Mesenchymal stem cell (in vitro differentiated cells and primary cell): ENCODE measurements at places on chromosomes 5 and 9.

GRCh38 chr9:86575137-86575536 is 220.9 kb upstream of the TUT7 start:
- no peak for DNase-seq
- H3K4me1 ChIP-seq: no peaks in the 10 kb centered on the region

- no peaks in the 10 kb centered on the region for H3K4me1 ChIP-seq
- H3K27me3 ChIP-seq: no peaks in the 10 kb centered on the region
- no peak for DNase-seq
- no peaks in the 10 kb centered on the region for H3K36me3 ChIP-seq
These were observed 243.2 kb upstream of the RGMB start for GRCh38 chr5:98530224-98530623.

DNA sequence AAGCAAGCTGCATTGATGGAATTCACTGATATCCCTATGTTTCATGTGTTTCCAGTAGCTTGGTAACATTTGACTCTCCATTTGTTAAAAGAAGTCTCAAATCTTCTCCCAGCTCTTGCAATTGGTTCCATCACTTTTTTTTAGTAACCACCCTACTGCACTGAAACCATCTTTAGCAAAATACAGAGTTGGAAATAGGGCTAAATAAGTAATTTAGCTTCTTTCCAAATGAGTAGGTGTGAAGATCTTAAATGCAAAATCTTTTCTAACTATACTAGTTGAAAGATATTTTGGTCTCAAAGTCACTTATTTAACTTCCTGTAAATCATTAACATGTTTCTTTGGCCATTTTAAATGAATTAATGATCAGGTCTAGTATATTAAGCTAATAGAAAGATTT is 138.1 kb downstream of the DIRAS2 start:
- H3K27me3 ChIP-seq: no peaks in the 10 kb centered on the region
- no peak overlapping the region for H3K4me3 ChIP-seq
- no peaks in the 10 kb centered on the region for H3K4me1 ChIP-seq
- H3K27ac ChIP-seq: no peak overlapping the region
- H3K36me3 ChIP-seq: no peaks in the 10 kb centered on the region

GRCh38 chr5:137113939-137114338 is 385.2 kb downstream of the SPOCK1 start:
- no peaks in the 10 kb centered on the region for H3K4me1 ChIP-seq
- no peak for DNase-seq
- no peaks in the 10 kb centered on the region for H3K27me3 ChIP-seq
- H3K4me3 ChIP-seq: no peak overlapping the region

GRCh38 chr5:73436535-73437100 is 12.0 kb downstream of the FOXD1 start:
- H3K36me3 ChIP-seq: no peaks in the 10 kb centered on the region
- DNase-seq: no peak
- peaks cover 5% of the 10 kb centered on the region for H3K27me3 ChIP-seq
- peak overlapping the region; percentile 29 for H3K4me3 ChIP-seq

- no peak overlapping the region for H3K4me3 ChIP-seq
- DNase-seq: no peak
- H3K4me1 ChIP-seq: peaks cover 2% of the 10 kb centered on the region
- no peaks in the 10 kb centered on the region for H3K36me3 ChIP-seq
- H3K27me3 ChIP-seq: peaks cover 15% of the 10 kb centered on the region
- H3K27ac ChIP-seq: no peak overlapping the region
These were observed 729 bp upstream of the TMEM38B start for GRCh38 chr9:105693435-105694189.

- DNase-seq: no peak
- peaks cover 8% of the 10 kb centered on the region for H3K4me1 ChIP-seq
- H3K27ac ChIP-seq: no peak overlapping the region
- H3K36me3 ChIP-seq: peaks cover 3% of the 10 kb centered on the region
- H3K4me3 ChIP-seq: no peak overlapping the region
These were observed 5.2 kb upstream of the PKN3 start for GRCh38 chr9:128696923-128697707.
